IgD-negative memory B cell (primary cell): ENCODE measurements at places on chromosomes 5 and 9. TPM values are rescaled to one million over a fixed set of nuclear protein-coding genes. Genes with fewer than 3 reads are reported as not detected.

KCNIP1 gene
- polyA plus RNA-seq: not detected

SLC25A2 gene
- polyA plus RNA-seq: not detected

GARIN3 gene
- polyA plus RNA-seq: not detected

HRCT1 gene
- not detected for polyA plus RNA-seq

CD14 gene
- 1.5 TPM for polyA plus RNA-seq

PPIC gene
- not detected for polyA plus RNA-seq

EIF4E1B gene
- not detected for polyA plus RNA-seq
